ENCODE measurements at places on chromosomes 3 and 15.

- DNase-seq, result no peak
These were observed 203.8 kb downstream of the TCF12 start for GRCh38 chr15:57122080-57122840.

DNA sequence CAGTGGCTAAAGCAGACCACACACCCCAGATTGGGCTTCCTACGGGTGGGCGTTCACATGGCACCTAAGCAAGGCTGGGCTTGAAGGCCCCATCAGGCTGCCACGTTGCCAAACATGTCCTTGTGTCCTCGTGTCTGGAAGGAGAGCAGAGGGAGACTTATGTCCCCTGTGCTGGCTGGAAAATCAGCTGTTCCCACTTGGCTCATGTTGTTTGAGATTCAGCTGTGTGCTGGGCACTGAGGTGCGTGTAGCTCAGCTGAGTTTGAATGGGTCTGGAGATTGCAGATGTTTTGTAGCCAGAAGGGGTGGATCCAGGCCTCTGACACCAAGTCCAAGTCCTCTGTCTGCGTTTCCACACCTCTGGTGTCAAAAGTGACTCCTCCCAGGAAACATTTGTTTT lies 34.6 kb downstream of the RLBP1 start:
- no peak for DNase-seq

DNA sequence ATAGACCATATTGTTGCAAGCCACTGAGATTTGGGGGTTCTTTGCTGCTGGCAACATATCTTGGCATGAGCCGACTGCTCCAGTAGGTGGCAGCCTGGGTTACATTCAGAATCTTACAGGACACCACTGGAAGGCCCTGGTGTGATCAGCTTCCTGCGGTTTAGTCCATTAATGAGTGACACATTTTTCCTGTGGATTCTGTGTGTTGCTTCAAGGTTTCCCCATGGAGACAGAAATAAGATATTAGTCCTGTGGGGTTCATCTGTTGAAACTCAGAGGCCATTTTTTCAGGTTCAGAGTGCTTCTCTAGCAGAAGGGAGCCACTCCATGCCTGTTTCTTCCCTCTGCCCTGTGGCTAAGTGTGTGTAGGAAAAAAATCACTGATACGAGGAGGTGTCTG lies 116.2 kb downstream of the MFSD1 start:
- peak; percentile 85 for DNase-seq

DNA sequence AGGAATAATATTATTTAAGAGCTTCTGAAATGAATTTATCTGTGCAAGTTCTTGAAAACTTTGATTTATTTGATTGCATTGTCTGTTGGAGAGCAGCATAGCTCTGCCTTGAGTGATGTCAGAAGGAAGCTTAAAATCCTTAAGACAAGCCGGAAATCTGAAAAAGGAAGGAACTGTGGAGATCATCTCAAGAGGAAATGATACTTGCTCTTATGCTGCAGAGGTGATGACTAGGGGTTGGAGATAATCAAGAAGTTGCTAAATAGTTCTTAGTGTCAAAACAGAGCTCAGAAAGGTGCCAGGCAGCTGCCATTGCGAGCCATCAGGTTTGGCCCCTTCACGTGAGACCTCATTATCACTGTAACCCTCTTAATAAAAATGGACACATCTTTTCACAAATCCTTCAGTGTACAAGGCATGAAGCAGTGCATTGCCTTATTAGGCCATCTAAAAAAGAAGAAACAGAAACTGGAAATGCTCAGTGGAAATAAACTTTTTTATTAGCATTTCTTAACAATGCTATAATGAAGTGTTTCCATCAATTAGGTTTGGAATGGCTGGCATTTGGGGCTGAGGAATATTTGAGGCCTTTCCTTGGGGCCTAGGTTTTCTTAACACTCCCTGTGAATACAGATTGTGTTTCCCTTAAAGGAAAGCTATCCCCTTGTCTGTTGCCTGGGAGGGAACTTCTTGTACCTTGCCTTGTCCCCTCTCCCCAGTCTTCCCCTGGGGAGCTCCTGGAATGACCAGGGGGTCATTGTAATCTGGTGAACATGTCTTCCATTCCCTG lies 34.5 kb upstream of the VILL start:
- no peak for DNase-seq

- no peak for DNase-seq
These were observed 129.8 kb downstream of the CACNA1D start for GRCh38 chr3:53624061-53624857.

DNA sequence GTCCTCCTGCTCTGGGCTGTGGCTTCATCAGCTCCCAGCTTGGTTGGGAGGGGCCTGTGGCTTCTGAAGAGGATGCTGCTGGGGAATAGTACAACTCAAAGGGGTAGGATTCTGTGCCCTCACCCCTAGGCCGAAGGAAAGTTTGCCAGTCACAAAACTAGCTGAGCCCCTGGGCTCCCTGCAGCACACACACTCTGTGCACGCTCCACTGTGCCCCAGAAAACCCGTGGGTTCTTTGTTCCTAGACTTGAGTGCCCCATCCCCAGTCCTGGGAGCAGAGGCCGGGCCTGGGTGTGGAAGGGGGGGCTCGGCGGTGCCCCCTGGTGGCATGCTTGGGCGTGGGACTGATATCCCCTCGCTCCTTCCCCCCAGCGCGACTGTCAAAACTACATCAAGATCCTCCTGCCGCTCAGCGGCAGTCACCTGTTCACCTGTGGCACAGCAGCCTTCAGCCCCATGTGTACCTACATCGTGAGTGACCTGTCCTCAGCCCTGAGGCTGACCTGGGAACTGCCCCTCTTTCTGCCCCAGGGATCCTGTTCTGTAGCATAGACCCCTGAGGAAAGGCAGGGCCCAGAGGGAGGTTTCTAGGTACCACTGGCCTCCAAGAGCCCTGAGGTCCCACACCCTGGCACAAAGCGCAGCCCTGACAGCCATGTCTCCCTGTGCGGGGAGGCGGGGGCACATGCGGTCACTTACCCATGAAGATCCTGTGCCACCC lies 14.2 kb downstream of the CIB1 start:
- peak; percentile 40 for DNase-seq

DNA sequence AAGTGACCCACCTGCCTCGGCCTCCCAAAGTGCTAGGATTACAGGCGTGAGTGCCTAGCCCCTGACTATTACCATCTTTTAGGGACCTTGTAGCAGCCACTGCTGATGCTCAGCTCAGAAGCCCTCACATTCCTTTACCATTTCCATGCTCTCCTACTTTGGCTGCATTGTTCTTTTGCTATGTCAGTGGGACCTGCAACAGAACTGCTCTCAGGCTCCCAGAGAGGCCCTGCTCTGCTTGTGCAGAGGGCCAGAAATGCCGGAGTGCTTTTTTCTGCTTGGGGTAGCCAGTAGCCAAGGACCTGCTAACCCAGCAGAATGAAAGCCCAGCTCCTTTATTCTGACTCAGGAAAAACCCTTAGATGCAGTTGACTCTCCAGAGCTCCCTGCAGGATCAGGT lies 18.3 kb upstream of the PROK2 start:
- no peak for DNase-seq

DNA sequence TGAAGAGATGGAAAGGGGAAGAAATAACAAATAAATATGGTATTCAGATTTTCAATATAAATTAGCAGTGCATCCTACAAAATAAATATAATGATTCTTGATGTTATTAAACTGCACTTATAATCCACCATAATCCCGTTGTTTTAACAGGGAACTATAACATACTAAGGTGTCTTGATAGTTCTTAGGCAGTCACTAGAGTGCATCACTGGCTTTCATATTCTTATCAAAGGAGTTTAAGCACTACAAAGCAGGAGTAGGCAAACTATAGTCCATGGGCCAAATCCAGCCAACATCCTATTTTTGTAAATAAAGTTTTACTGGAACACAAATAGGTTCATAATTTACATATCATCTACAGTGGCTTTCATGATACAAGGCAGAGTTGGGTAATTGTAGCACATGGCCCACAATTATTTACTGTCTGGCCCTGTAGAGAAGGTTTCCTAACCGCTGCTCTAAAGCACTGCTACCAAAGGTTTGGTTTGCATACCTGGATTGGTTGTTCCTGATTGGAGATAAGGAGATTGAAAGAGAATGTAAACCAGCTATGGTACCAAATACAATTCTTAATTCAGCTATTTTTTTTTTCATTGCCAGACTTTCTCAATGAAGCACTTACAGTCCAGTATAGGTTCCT lies 104.3 kb downstream of the ZNF280D start:
- DNase-seq, result peak; percentile 1

DNA sequence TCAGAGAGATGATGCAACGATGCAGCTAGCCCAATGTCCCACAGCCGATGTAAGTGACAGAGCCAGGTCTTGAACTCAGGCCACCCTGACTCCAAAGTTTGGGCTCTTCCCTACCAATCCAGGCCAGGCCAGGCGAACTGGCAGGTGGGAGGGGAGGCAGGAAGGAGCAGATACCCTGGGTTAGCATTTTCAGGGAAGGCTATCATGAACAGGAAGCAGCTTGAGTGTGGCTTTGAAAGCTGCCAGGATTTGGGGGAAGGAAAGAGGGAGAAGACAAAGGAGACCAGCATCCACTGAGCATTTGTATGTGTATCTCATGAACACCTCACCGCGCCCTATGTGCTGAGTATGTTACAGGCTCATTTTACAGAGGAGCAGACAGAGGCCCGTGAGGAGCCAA lies 38.8 kb downstream of the LMCD1 start:
- DNase-seq, result no peak

- no peak for DNase-seq
These were observed 19.2 kb downstream of the TMEM212 start for GRCh38 chr3:171862392-171862791.

DNA sequence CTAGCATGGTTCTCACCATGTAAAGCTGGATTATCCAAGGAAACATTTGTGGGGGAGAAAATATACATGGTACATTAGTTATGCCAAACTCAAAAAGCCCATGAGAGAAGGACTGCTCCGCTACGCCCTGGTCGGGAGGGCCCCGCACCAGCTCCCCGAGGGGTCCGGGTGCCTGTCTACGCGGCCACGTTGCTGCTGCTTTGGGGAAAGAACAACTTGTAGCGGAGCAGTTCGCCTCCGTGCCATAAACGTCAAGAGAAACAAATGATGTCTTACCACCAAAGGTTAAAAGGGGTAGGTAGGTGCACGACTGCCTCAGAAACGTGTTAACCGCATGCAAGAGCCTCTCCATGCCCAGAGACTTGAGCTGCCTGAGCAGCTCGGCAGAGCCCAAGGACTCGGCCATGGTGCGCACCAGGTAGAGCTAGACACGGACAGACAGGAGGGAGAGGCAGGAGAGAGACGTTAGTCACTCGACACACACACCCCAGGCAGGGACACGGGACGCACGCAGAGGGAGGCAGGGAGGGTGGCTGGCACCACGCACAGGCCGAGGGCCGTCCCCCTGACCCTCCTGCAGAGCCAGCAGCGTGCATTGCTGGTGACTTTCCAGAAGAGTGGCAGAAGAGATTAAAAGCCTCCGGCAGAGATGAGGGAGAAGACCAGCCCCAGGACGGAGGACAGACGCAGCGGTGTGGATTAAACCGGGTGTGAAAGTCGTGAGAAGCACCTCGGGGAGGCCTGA lies 63.4 kb downstream of the CYFIP1 start:
- no peak for DNase-seq

- no peak for DNase-seq
These were observed 18.8 kb downstream of the PPP1R2 start for GRCh38 chr3:195524171-195524896.

DNA sequence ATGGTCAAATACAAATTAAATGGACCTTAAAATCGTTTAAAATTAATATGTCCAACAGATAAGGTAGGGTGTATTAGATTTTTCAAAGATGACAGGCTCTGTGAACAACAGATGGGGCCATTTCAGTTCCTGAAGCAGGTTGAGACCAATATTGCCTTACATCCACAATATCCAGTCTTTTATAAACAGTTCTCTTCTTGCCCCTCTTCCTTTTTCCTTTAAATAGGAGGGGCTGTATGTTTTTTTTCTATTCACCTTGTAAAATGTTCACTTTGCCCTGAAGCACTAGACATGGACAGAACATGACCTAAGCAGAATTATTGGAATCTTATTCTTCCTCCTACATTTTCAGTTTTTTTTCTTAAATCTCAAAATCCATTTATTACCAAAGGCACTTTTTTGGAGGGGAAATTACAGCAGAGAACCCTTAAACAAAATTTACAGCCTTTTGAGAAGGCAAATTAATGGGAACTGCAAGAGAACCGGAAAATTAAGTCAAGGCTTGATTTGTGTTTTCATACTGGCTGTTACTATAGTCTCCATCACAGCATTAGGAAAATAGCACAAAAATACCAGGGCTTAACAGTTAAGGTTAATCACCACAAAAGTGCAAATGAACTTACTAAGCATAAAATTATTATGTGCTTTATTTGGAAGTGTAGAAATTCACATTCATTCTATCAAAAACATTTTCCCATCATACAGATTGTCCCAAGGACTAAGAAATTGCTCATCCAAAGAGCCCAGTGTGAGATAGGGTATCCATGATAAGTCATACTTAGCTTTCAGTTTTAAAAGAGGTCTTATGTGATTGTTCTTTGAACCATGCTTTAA lies 55.8 kb downstream of the CMSS1 start:
- peak; percentile 50 for DNase-seq

GRCh38 chr15:59296181-59296617 lies 76.5 kb downstream of the MYO1E start:
- peak; percentile 89 for DNase-seq

DNA sequence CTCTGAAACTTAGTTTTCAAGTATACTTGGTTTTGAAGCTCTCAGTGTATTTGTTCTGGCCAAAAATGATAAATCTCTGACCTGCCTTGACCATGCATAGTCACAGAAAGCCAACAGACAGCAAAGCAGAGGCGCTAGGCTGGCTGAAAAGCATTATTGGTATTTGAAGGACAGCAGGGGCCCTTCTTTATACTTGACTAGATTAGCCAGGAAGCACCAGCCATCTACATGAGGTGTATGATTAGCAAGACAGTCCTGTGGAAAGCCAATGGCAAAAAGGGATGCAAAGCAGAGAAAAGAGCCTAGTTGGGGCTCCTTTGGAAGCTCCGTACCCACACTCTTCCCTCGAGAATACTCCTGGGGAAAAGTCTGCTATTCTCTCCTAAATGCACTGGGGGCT lies 7.8 kb downstream of the SLC24A1 start:
- no peak for DNase-seq

- peak; percentile 73 for DNase-seq
These were observed 856 bp downstream of the TMEM40 start for GRCh38 chr3:12758025-12758781.

DNA sequence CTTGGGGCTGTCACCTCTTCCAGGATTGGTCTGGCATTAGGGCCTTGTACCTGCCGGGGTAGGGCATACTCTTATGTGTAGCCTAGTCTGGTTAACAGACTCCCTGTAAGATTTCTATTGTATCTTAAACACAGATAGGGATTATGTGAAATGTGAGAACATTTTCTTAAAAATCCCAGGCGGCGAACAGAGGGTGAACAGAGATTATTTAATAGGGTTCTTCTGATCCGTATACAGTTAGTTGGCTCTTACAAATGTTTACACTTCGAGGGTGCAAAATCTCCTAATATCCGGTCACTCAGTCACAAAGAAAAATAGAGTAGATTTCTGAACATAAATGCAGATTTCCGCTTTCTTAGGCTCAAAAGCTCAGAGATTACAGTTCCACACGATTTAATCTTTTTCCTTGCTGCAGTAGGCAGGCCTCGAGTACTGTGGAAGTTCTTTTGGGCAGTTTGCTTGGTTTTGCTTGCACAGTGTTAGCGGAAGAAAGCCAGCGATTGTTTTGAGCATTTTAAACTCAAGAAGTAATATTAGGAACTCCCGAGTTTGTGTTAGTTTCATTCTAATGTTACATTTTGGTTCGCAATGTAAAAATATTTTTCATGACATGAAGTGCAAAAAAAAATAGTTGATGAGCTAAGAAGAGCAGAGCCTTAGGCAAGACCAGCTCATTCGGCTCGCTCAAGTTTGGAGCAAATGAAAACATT lies 993 bp downstream of the PLCL2 start:
- DNase-seq, result no peak

- no peak for DNase-seq
These were observed 647.8 kb upstream of the CCDC54 start for GRCh38 chr3:106729481-106729880.

GRCh38 chr3:21914451-21914850 lies 163.4 kb upstream of the ZNF385D start:
- no peak for DNase-seq
